ENCODE measurements at places on chromosomes 4 and X.

DNA sequence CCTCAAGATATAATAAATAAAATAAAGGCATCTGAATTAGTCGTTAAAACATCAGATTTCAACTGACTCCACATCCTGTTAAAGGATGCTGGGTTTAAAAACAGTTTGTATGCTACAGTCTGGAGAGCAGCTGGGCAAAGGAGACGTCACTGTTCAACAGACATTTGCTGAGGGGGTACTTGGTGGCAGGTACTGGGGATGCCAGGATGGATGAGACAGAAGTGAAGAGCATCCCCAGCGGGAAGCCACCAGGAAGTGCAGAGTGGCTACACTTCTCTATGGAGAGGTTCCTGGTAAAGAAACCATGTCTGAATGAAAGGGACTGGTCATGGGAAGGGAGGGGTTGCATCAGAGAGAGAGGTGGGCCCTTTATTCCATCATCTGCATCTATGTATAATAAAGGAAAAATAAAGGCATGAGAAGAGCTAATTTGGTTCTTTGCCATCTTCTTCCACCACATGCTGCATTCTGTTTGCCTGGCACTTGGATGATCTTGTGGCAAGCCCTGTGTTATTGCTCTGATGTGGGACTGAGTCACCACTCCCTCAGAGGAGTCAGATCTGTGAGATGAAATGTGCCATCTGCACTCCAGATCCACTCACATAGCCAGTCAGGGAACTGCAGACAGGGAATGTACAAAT is 145.0 kb downstream of the SOWAHB start:
- DNase-seq = no peak

- no peak for DNase-seq
These were observed 1065.7 kb upstream of the FTHL17 start for GRCh38 chrX:32137525-32137924.

GRCh38 chr4:75255261-75255660 is 258.9 kb downstream of the RCHY1 start:
- peak; percentile 75 for DNase-seq

DNA sequence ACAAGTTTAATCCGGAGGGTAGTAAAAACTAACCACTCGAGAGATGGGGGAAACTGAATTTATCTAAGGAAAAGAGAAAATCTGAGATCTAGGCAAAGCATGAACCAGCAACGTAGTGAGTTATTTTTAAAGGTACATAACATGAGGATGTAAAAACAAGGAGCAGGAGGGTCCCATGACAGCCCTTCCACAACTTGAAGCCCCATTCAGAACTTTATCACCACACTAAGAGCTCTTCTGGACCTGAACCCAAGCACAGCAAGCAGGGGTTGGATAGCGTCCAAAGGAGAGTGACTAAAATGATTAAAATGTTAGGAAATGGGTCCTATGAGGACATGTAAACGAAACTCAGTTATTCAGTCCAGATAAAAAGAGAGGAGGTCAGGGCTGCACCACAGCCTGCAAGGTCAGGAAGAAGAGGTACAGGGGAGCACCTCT is 16.2 kb downstream of the SH3RF1 start:
- DNase-seq = no peak

DNA sequence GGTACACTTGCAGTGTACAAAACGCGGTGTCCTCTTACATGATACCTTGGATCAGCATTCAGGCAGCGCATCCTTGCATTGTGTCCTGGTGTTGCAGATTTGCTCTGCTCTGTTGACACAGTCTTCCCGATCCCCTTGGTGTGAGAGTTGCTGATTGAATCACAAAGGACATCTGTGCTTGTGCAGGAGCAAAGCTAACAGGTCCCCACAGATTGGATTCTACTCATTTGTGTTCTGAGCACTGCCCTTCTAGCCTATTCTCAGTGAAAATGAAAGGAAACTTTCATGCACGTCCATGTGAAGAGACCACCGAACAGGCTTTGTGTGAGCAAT is 171.4 kb downstream of the FRMPD4 start:
- no peak for DNase-seq

DNA sequence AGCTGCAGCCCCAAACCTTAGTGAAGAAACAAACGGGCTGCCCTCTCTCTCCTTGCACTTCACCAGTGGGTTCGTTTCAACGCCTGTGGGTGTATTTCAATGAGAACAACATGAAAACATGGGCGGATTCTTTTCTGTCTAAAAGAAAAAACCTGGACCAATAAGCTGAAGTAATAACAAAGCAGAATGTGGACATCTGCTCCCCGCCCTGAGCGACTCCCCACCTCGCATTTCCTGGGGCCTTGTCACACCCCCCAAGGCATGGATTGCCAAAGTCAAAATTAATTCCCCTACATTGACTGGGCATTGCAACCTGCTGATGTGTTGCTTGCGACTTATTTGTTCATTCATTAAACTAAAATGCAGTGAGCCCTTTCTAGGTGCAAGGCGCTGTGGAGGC is 142.9 kb downstream of the BCOR start:
- no peak for DNase-seq

DNA sequence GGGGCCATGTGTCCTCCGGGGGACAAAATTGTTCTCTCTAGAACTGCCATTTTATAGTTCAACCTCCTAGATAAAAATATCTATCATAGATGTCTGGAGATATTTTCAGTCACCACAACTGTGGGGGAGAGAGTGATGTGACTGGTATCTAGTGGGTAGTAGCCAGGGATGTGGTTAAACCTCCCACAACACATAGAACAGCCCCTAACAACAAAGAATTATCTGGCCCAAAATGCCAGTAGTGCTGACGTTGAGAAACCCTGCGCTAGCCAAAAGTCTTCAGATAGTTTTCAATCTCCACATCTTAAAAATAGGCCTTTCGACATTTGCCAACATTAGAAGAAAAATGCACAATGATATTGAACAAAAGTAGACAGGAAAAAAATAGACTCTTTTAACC is 19.0 kb upstream of the SUPT20HL2 start:
- DNase-seq = no peak

DNA sequence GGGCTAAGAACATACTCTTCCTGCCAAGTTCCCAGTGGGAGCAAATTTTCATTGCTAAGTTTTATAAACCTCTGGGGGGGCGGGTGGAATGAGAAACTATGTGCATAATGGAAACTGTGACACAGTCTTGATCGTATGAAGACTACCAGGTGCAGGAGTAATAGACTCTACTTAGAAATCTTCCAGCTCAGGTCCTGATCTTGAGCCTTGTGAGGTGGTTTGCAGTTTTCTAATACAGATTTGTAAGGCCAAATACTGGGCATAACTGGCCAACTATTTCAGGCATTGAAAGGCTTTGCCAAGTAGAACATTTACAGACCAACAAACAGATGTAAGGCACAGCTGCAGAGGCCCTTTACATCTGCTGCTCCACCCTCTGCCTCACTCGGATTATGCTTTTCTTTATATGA is 89.7 kb upstream of the CBR4 start:
- DNase-seq = peak; percentile 39

DNA sequence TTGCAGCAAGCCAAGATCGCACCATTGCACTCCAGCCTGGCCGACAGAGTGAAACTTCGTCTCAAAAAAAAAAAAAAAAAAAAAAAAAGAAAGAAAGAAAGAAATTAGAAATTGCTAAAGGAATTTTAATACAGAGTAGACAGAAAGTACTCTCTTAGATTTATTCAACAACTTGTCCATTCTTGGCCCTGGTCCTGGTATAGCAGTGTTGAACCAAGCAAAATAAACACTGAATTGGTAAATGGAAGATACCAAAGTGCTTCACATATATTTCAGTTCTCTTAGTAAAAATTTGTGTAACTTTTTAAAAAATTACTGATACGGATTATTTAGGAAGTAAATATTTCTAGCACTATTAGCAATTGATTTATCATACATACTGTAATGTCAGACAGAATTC is 165.9 kb upstream of the TLL1 start:
- no peak for DNase-seq

DNA sequence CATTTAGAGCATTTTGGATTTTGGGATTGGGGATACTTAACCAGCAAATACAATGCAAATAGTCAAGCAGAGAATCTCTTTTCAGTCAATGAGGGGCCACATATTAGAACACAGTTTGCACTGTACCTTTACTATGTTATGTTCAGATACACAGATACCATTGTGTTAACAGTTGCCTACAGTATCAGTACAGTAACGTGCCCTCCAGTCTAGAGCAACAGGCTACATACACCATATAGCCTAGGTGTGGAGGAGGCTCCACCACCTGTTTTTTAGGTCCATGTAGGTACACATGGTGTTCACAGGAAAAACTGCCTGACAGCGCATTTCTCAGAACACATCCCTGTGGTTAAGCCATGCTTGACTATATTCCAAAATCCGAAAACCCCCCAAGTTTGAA is 9.1 kb downstream of the GRPEL1 start:
- DNase-seq = no peak

DNA sequence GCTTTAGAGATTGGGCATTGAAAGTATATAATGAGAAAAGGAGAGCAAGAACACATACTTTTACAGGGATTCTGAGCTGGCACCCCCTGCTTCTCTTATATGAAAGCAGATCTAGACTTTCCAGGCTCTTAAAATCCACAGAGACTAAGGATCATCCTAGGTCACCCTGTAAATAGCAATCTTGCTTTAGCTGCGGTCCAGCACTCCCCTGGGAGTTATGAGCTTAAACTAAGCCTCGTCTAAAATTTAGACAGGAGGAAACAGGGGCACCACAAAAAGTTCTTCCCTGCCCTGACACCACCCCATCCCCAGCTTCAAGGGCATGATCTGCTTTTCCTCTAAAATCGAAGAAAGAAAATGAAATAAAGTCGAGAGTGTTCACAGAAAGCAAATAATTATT is 143.3 kb upstream of the KCNIP4 start:
- peak; percentile 81 for DNase-seq

- no peak for DNase-seq
These were observed 451.1 kb downstream of the ARAP2 start for GRCh38 chr4:35793045-35793722.

DNA sequence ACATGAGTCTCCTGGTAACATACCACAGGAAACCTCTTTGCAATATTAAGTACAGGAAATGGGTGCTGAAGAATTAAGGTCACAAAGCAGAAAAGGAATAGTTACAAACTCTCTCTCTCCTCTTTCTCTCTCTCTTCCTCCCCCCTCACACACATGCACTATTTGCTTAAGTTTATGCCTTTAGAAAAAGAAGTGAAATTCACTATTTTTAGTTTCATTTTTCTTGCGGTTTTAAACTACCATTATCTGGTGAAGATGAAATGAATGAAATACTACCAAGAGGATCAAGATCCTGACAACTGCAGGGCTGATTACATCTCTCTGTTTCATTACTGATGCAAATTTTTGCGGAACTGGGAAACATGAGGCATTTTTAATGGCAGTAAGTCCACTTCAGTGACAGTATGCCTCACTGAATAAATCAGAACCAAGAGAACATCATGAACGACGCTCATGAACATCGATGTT is 64.3 kb upstream of the FTHL17 start:
- no peak for DNase-seq

DNA sequence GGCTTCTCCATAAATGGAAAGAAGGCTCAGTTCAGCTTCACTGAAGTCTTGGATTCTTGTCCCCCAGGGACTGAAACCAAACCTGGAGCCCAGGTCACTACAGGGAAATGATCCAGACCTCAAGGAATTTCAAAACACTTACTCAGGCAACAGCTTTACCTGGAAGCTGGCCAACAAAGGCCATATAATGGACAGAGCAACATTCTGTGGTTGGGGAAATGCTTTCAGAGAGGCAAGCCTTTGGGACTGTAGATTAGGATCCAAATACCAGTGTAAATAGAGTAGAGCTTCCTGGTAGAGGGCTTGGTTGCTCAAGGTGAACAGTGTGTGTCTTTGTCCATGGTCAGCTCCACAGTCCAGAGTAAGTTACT is 57.0 kb upstream of the PROM1 start:
- DNase-seq = no peak

DNA sequence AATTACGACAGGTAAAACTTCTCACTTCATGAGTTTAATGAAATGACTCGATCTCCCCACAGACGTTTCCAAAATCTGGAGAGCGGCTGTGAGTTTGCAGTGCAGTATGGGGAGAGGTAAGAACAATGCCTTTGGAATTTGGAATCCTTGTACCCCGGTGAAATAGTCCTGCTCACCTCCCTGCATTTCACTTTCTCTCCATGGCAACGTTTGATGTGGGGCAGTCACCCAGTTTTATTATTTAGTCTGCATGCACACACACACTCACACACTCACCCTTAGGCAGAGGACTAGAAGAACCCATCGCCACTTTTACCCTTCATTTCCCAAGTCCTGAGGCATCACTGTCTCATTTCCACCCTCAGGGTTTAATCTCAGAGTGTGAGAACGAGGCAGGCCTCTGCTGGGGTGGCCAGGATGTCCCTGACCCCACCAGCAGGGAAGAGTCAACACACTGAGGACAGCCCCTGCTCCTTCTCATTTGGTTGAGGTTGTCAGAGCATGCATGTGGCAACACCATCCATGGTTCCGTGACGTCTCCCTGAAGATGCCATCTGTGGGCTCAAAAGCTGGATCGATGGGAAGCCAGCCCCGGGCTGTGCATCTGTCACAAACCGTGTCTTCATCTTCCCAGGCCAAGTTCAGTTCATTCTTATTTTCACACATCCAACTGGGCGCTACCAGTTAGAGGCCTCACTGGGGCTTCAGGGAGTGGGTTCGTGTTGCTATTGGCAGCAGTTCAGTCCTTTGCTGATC is 119.8 kb upstream of the TRIM2 start:
- DNase-seq = no peak

GRCh38 chr4:78621395-78621794 is 69.8 kb downstream of the ANXA3 start:
- DNase-seq = no peak

GRCh38 chrX:148938348-148938747 is 437.9 kb downstream of the AFF2 start:
- DNase-seq = no peak

- no peak for DNase-seq
These were observed 226.0 kb downstream of the VEGFC start for GRCh38 chr4:176566769-176567168.

GRCh38 chrX:54029529-54030143 is 14.6 kb downstream of the PHF8 start:
- DNase-seq = no peak

DNA sequence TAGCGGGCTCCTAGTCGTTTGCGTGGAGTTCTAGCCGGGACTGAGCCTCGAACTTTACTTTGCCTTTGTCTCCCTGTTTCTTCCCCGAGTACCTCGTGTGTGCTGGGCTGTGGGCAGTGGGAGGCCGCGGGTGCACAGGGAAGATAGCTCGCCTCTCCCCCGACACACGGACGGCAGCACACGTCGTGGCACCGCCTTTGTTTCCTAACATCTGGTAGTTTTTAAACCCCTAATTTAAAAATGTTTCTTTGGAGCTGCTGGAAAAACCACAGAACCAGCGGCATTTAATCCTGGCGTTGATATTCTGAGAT is 866 bp downstream of the RBM46 start:
- no peak for DNase-seq

GRCh38 chr4:100588076-100588475 is 70.3 kb upstream of the EMCN start:
- no peak for DNase-seq
